ENCODE measurements at places on chromosomes 11 and 22. TPM values are rescaled to one million over a fixed set of nuclear protein-coding genes. Genes with fewer than 3 reads are reported as not detected.

DNA sequence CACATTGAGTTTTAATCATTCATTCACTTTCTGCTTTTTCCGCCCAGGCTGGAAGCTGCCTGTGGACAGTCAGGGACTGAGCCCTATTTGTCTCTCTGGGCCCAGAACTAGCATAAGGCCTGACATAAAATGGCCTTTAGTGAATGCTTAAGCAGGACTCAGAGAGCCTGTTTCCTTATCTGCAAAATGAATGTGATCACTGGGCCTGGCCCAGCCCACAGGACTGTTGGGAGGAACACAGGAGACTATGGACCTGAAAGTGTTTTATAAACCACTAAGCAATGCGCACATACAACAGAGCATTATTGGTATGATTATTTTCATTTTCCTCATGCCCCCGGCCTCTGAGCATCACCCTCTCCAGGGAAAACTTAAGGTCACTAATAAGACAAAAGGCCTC, 3.9 kb upstream of the MYH9 start:
- no peak for DNase-seq

OSBP gene
- total RNA-seq, result 60.7 TPM

DHCR7 gene
- 211 TPM for total RNA-seq

- no peak for DNase-seq
Observed at GRCh38 chr11:129767827-129768226, 47.8 kb upstream of the TMEM45B start.

DNA sequence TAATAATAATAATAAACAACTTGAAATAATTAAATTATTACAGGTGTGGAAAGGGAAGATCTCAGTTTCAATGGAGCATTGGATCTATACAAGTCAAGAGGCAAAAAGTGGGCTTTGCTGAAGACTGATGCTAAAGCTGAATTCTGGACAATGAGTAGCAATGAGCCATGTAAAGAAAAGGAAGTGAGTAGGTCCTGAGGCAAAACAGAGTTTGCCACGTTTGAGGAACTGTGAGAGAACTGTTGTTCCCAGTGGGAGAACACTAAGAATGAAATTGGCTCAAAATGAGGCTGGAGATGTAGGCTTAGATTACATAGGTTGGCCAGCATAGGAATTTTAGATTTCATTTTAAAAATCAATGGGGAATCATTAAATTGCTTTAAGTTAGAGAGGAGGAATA, 33.9 kb upstream of the TEAD1 start:
- no peak for DNase-seq

- DNase-seq, result no peak
Observed at GRCh38 chr11:118953265-118953664, 2.8 kb upstream of the UPK2 start.

DNA sequence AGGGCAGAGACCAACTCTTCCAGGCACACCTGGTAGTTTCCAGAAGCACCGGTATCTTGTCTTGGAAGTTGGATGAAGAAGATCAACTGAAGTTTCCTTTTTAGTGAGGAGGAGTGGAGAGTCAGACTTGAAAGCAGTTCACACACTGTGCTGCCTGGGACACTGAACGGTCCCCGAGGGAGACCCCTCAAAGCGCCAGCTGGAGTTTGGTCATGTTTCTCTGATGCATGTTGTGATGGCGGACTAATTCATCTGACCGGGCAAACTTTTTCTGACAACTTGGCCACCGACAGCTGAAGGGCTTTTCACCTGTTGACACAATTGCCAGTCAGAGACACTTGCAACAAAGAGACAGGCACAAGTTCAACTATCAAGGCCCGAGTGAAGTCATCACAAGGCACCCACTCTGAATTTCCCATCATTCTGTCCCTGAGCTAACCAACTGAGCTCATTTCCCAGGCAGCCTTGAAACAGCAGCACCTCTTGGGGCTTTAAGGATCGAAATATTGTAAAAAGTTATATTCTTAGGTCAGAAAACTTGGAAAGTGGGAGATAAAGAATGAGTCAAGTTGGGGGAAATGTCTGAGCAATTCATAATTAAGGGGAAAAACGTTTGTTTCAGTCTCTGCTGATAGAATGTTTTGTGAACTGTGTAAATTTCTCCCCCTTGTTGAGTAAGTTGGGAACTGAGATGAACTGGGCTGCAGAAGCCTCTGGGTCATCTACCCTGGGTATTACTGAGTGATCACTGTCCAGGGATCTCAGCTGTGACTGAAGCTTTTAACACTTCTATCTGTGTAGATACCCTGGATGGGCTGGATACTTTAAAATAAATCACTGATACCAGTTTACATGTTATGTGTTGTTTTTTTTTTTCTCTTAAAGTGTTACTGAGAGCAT, 46.2 kb downstream of the WT1 start:
- no peak for DNase-seq

DNA sequence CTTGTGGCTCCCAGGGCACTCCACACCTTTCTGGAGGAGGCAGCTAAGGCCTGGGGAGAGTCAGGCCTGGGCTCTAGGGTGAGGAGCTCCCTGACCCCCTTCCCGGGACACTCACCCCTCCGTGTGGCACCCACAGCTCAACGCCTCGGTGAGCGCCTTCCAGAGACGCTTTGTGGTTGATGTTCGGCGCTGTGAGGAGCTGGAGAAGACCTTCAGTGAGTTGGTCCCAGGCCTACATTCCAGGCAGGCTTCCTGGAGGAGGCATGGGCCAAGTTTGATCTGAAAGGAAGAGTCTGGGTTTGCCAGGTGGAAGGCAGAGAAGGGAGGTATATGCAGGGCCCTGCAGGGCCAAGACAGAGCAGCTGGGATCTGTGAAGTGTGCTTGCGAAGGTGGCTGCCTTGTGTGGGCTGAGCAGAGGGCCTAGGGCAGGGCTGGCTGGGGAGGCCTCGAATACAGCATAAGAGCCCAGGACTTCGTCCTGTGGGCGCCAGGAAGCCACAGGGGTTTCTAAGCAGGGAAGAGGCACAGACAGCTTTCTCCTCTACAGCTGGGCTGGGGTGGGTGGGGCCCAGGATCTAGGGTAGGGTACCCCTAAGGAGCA, 2.9 kb downstream of the TCIRG1 start:
- no peak for DNase-seq

ARCN1 gene
- 83.8 TPM for total RNA-seq

GRCh38 chr11:124170801-124171586, 12.2 kb upstream of the OR10D3 start:
- no peak for DNase-seq

GRCh38 chr22:30370641-30371230, 13.9 kb downstream of the CCDC157 start:
- DNase-seq, result no peak

WBP2NL gene
- total RNA-seq, result 3.7 TPM

- no peak for DNase-seq
Observed at GRCh38 chr11:112516261-112516660, 255.6 kb upstream of the PLET1 start.

OR51B2 gene
- total RNA-seq, result not detected
